ENCODE measurements at places on chromosomes 16 and 17.

DNA sequence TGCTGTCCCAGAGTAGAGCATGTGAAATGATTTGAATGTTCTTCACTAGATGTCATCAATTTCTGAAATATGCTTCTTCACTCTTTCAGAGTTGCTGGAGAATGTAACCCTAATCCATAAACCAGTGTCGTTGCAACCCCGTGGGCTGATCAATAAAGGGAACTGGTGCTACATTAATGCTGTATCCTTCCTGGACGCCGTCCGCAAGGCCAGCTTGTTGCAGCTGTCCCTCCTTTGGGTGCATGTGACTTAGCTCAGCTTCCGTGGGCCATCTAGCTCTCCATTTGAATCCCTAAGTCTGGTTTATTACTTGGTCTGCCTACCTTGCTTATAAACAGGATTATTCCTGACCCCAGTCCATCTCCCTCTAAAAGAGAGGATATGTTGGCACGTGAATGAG is 58.8 kb downstream of the USP10 start:
- DNase-seq, result no peak

DNA sequence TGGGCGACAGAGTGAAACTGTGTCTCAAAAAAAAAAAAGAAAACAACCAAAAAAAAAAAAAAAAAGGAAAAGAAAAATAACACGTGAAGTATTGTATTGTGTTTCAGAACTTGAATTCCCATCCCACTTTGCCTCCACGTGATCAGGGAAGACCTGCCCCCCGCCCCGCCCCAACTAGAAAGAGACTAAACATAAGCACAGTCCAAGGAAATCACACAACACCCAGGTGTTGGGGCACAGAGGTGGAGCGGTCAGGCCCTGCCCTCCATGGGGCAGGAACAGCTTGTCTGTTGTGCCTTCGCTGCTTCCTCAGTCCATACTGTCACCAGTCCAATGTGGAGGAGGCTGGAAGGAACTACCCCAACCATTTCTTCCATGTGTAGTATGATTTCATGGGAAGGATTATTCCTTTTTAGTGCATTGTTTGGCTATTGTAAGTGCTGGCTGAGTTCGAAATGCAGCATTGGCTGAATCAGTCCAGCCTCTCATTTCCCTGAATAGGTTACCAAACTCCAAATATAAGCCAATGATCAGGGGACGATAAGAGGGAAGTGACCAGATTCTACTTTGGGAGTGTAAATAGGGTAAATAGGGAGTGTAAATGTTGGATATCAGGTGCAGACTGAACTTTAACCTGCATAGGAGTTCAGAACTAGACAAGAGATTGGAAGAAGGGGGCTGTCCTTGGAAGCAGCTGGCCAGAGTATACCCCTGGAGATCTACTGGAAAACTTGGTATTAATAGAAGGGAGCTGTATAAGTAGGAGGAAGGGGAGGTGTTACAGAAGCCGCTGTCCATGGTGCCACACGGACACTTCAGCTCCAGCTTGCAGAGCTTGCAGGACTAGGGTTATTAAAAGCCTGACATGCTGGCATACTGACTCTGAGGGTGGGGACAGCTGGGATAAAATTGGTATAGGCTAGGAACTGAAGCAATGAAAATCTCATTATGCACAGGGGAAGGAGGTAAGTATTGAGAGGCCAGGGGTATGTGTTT is 50.7 kb downstream of the TANGO6 start:
- peak; percentile 14 for DNase-seq

DNA sequence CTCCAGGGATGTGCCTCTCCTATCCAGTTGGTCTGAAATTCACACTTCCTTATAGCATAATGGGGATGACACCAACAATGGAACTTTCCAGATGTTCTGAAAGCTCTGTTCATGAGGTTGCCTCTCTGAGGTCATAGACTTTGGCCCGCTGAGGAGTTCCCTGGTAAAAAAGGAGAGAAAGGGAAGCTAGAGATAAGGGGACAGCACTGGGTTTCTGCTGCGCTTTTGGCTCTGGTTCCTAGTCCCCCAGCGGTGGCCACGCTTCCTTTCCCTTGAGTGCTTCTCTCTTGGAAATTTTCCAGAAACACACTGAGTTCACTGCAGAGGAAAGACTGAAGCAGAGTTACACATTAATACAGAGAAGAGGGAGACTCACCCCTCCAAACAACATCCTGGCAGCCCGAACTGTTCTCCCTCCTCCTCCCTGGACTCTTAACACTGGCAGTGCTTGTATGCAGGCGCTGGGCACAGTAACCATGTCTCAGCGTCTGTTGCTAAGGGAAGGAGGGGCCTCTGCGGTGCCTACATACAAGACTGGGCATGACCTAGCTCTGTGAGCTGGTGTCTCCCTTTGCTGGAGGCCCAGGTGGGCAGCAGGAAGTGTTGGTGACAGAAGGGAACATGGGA is at the start of gene DNAH3:
DNAH3 (minus strand) TSS at position 472 of the 627 bp plus-strand sequence. CDS start 527 bp downstream, outside the sequence.
- no peak for DNase-seq

DNA sequence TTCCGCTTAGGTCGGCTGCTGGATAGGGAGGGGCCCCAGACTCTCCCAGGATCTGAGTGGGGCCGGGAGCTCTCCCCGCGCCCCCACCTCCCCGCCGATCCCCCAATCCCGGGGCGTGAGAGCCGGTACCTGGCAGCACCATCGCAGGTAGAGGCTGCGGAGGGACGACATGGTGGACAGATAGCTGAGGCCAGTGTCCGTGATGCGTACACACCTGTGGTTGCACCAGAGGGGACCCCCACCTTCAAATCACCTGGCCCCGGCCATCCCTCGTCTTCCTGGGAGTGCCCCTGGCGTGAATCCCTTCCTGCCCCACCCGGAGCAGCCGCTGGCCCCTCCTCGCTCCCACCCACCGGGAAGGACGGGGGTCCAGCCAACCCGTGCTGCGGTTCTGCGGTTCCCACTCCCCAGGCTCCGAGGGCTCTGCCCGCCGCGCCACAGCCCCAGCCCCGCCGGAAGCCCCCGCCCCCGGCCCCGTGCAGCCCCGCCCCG is 4.7 kb upstream of the WDR24 start:
- peak; percentile 39 for DNase-seq

GRCh38 chr17:2076087-2076984 is 21.4 kb downstream of the HIC1 start:
- DNase-seq, result no peak

GRCh38 chr17:40340880-40341807 is 23.4 kb downstream of the GJD3 start:
- peak; percentile 61 for DNase-seq

GRCh38 chr17:80337195-80337895 is 76.7 kb downstream of the RNF213 start:
- DNase-seq, result no peak

- DNase-seq, result no peak
These were observed 22.8 kb downstream of the FAM117A start for GRCh38 chr17:49741009-49741691.

DNA sequence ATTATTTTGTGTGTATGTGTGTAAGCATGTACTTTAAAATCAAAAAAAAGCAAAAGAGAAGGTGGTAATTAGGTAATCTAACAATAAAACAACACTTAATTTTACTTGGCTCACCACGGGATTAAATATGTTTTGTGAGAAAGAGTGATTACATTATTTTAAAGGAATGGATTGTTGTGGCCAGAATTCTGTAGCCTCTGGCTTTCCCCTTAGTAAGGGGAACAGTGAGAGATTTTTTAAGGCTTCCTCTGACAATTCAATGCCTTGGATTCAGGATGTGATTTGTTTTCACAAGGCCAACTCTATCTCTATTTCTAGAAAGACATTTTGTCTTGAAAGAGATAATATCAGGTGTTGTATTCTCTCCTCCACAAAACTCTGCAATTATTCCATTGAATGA is 560.3 kb upstream of the CDH8 start:
- no peak for DNase-seq

DNA sequence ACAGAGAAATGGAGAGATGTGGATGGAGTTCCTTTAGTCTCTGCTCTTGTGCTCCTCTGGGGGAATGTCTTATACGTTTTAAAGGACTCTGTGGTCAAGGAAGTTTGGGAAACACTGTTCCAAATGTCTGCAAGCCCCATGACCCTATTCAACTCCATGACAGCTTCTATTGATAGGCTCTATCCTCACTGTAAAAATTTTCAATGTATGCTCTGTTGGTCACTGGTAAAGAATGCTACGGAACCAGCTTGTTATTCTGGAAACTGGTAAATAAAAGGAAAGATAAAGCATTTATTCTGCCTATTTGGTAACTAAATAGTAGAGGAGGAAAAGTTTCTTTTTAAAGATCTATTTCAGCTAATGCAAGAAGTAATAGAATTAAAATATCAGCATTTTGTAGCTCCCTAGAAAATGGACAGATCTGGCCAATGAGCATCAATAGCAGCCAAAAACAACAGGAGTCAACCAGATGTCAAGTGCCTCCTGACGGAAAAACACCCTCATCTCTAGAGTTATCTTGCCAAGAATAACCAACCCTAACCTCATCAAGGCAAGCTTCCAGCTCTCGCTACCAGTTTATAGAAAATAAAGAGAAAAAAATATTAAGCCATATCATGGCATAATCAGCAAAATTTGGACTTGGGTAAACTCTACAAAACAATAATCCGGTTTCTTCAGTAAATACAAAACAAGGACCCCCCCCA is 16.1 kb downstream of the GDE1 start:
- DNase-seq, result no peak

DNA sequence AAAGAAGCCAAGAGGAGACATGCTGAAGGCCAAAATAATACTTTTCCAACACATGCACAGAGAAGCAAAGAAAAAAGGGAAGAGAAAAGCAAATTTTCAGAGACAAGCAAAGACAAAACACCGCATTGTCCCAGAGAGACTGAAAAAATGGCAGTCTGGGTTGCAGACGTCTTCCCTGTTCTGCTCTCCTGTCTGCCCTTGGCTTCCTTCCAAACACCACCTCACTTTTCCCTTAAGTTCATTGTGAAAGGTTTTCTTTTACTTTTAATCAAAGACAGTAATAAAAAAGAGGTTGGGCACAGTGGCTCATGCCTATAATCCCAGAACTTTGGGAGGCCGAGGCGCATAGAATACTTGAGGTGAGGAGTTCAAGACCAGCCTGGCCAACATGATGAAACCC is 21.2 kb upstream of the VAT1L start:
- DNase-seq, result no peak
